DMS53 (cell line): ENCODE measurements at places on chromosomes 12 and 14.

GRCh38 chr12:130862161-130862560, 9.7 kb upstream of the RAN start:
- DNase-seq = no peak

DNA sequence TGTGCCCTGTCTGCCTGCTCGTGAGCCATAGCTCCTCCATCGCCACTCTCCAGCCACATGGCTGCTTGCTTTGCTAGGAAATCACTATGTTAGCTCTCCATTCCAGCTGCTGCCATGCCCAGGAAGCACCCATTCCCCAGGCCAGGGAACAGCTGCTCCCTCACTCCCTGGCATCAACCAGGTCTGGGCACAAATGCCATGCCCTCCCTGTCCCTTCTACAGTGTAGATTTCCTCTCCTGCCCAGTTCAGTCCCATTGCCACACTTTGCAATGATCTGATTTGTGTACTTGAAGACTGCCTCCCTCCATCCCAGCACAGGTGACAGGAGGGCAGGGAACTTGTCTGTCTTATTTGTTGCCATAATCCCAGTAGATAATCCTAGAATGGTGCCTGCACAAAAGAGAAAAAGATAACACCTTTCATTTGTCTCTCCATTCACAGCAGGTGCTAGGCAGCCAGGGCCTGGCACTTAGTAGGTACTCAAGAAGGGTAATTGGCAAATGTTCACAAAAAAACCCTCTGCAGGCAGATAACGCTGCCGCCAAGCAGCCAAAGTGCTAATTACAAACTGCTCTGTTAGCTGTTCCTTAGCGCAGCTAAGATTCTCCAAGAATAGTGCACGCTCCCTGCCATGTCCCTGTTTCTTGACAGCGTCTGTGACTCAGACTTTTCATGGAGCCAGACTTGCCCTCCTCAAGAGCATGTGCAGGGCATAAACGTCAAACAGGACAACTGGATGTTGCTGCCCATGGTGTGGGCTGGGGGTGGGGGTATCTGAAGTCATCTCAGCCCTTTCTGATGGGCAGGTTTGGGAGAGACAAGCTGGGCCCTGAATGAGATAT, 69.1 kb downstream of the ARL6IP4 start:
- no peak for DNase-seq

- no peak for DNase-seq
Measured at GRCh38 chr14:90717916-90718315, 98.3 kb downstream of the TTC7B start.

- no peak for DNase-seq
Measured at GRCh38 chr12:27534060-27534764, 10.2 kb downstream of the PPFIBP1 start.

- DNase-seq = no peak
Measured at GRCh38 chr12:32198555-32198954, 91.9 kb downstream of the BICD1 start.

DNA sequence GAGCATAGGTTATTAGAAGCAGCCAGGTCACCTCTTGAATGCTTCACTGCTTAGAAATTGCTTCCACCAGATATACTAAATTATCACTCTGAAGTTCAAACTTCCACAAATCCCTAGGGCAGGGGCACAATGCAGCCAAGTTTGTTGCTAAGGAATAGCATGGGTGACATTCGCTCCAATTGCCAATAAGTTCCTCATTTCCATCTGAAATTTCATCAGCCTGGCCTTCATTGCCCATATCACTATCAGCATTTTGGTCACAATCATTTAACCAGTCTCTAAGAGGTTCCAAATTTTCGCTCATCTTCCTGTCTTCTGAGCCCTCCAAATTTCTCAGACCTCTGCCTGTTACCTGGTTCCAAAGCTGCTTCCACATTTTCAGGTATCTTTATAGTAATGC, 356.1 kb downstream of the DAD1 start:
- DNase-seq = no peak

- DNase-seq = no peak
Measured at GRCh38 chr12:1666215-1666614, 24.7 kb upstream of the ADIPOR2 start.
